ENCODE measurements at places on chromosomes 3 and 15. TPM values are rescaled to one million over a fixed set of nuclear protein-coding genes. Genes with fewer than 3 reads are reported as not detected.

DNA sequence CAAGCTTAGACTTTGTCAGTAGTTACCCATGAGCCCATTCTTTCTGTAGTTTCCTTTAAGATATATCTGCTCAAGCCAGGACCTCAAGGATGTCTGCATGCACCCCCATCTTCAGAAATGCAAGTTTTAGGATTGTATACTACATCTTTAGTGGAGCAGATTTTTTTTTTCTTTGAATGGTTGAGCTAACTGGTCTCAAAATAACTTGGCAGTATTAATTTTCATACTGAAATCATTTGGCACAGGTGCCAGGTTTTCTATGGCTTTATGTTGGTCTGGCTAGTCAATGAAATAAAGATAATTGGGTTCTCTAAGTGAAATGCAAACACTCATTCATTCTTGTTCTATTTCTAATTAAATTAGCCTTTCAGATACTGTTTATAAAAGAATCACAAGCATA, 108.9 kb downstream of the ATG7 start:
- no peak overlapping the region for H3K4me3 ChIP-seq
- H3K4me1 ChIP-seq: no peaks in the 10 kb centered on the region
- H3K27me3 ChIP-seq: no peaks in the 10 kb centered on the region
- H3K27ac ChIP-seq: no peak overlapping the region
- H3K36me3 ChIP-seq: no peaks in the 10 kb centered on the region
- DNase-seq: no peak

DNA sequence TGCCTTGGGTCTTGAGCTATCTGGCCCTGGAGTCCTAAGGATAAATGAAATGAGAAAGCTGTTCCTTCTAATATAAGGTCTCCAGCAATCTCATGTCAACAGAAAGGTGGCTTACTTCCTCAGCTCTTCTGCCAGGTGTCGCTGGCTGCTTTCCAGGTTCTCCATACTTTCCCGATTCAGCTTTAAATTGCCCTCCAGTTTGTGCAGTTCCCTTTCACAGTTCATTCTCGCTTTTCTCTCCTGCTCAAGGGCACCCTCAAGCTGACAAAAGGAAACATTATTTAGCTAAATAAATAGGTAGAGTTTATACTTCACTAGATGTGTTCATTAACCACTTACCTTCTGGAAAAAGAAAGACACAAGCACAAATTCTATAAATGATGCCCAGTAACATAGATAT, 73.0 kb downstream of the MYH15 start:
- no peaks in the 10 kb centered on the region for H3K27me3 ChIP-seq
- DNase-seq: no peak
- no peaks in the 10 kb centered on the region for H3K36me3 ChIP-seq
- no peak overlapping the region for H3K4me3 ChIP-seq
- H3K27ac ChIP-seq: no peak overlapping the region

DNA sequence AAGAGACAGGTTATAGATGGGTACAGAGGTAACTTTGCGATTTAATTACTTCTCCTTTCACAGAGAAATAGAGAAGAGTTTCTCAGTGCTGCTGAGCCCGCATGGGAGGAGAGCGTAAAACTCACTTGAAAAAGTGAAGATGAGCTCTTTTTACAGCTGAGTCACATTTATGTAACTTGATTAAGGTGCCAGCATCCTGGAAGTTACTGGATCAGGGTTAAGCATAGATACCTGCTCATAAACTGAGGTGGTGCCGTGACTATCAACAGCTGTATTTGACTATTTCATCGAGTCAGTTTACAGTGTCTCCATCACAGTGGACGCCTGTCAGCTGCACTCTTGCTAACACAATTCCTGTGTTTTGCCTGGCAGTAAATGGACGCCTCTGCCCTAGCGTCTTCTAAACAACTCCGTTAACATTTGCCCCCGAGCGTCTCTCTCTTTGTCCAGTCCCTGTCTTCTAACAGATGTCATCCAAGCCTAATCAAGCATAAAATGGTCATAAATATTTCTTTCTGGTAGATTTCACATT, 414.6 kb downstream of the FOXP1 start:
- H3K4me3 ChIP-seq: no peak overlapping the region
- H3K27me3 ChIP-seq: no peaks in the 10 kb centered on the region
- H3K4me1 ChIP-seq: peaks cover 39% of the 10 kb centered on the region
- no peak for DNase-seq
- H3K27ac ChIP-seq: peak overlapping the region; percentile 56
- no peaks in the 10 kb centered on the region for H3K36me3 ChIP-seq

DNA sequence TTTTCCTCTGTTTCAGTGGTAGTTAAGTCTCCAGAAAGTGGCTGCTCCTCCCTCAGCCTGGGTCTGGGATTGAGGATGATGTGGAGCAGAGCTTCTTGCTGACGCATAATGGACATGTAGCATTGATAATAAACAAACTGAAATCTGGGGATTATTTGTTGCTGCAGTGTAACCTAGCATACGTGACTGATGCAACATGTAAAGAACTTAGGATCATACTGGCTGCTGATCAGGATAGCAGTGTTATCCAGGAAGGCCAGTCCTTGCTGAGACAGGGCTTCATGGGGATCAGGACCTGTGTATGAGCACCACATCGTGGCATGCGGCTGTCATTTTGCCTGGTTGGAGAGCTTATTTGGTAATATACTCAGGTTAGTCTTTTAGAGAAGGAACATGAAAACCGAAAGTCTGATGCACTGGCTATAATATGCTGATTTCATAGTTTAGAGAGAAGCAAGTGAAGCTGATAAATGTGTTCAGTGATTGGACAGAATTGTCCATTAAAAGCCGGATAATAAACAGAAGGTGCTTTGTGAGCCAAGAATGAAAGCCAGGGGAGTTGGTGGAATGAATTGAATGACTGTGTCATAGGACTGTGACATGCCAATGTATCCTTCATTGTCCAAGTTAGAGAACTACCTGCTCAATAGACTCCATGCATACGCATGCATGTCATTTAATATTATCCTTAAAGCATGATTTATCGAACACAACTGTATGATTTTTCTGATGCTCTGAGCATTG, 4.1 kb downstream of the MINAR1 start:
- H3K4me1 ChIP-seq: no peaks in the 10 kb centered on the region
- H3K4me3 ChIP-seq: no peak overlapping the region
- no peak overlapping the region for H3K27ac ChIP-seq
- no peaks in the 10 kb centered on the region for H3K27me3 ChIP-seq

DNA sequence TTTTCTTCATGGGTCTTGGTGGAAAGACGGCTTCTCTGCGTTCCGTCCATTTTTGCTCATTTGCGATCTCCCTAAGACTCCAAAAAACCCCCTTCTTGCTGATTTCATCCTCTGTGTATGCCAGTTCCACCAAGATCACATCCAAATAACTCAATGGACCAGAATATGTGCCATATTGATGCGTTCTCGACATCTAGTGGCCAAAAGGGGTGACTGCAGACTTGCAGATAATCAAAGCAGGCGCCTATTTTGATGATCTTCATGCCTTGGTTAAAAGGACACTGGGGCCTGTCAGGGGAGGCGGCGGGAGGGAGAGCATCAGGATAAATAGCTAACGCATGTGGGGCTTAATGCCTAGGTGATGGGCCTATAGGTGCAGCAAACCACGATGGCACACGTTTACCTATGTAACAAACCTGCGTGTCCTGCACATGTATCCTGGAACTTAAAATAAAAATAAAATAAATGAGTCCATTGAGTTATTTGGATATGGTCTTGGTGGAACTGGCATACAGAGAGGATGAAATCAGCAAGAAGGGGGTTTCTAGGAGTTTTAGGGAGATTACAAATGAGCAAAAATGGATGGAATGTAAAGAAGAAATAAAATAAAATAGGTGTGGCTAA, 104.2 kb upstream of the RAD18 start:
- H3K4me1 ChIP-seq: no peaks in the 10 kb centered on the region
- H3K27ac ChIP-seq: no peak overlapping the region
- H3K36me3 ChIP-seq: peaks cover 8% of the 10 kb centered on the region
- H3K4me3 ChIP-seq: no peak overlapping the region
- no peak for DNase-seq

- no peak overlapping the region for H3K4me3 ChIP-seq
- no peaks in the 10 kb centered on the region for H3K27me3 ChIP-seq
- H3K4me1 ChIP-seq: no peaks in the 10 kb centered on the region
- H3K36me3 ChIP-seq: no peaks in the 10 kb centered on the region
These were observed 797.1 kb downstream of the ROBO1 start for GRCh38 chr3:78970656-78971055.

- DNase-seq: peak; percentile 54
- H3K4me3 ChIP-seq: no peak overlapping the region
- no peaks in the 10 kb centered on the region for H3K4me1 ChIP-seq
These were observed 160.2 kb downstream of the XXYLT1 start for GRCh38 chr3:195110647-195111318.

- H3K4me3 ChIP-seq: no peak overlapping the region
- no peak overlapping the region for H3K27ac ChIP-seq
- no peaks in the 10 kb centered on the region for H3K4me1 ChIP-seq
- H3K36me3 ChIP-seq: no peaks in the 10 kb centered on the region
- H3K27me3 ChIP-seq: no peaks in the 10 kb centered on the region
- DNase-seq: no peak
These were observed 120.3 kb upstream of the SLC6A11 start for GRCh38 chr3:10695595-10696285.

DNA sequence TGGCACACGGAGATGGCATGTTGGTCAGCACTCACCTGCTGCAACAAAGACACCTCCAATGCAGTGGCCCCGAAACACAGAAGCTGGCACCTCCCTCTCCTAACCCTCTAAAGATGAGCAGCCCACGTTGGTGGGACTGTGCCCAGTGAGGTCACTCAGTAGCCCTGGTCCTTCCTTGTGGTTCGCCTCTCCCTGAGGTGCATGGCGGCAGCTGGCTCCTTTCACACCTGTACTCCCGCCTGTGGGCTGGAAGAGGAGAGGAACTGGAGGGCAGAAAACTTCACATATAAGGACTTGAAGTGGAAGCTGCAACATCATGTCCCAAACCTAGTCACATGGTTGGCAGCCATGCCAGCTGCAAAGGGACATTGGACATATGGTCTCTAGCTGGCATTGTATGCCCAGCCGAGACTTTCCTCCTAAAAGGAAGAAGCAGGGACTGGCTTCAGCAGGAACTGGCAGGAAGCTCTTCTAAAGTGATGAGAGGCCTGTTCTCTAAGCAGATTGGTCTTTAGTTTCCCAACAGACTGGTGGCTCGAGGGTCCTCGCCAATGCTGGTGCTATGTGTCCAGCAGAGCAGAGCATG, 10.8 kb upstream of the C3orf22 start:
- no peak overlapping the region for H3K27ac ChIP-seq
- no peaks in the 10 kb centered on the region for H3K27me3 ChIP-seq
- H3K36me3 ChIP-seq: no peaks in the 10 kb centered on the region
- no peak overlapping the region for H3K4me3 ChIP-seq
- no peak for DNase-seq
- H3K4me1 ChIP-seq: no peaks in the 10 kb centered on the region

DNA sequence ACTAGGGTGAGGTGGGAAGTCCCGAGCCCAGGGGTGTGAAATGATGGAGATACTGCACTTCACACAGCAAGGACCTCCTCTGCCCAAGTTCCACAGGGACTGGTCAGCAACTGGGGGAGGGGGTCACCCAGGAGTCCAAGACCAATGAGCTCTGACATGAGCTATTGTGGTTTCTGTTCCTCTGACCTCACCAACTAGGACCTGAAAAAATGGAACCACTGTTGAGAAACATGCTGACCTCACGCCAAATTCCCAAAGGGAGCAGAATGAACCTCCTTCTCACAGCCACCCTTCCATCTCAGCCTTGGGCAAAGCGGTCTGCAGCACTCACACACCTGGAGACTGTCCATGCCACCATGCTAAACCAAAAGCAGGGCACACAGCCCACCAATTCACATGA, 69.3 kb downstream of the LRIG1 start:
- no peak for DNase-seq
- H3K27me3 ChIP-seq: no peaks in the 10 kb centered on the region
- peak overlapping the region; percentile 28 for H3K27ac ChIP-seq
- no peaks in the 10 kb centered on the region for H3K36me3 ChIP-seq

DNA sequence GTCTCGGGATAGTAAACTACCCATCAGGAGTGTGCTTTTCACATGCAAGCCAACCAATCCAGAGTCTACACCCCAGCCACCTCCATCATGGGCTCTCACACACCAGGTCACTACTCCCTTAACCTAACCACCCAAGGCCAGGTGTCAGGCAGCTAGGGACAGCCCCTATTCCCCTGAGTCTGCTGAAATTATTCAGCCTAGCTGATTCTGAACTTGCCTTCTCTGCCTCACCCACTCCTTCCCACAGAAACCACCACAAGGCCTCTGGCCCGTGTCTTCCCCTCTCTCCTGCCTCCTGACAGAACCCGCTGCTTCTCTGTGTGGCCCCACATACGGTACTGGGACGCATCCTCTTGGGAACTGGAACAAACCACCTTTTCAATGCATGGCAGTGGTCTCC, 82.1 kb downstream of the PCSK6 start:
- no peaks in the 10 kb centered on the region for H3K27me3 ChIP-seq
- H3K36me3 ChIP-seq: no peaks in the 10 kb centered on the region
- H3K27ac ChIP-seq: no peak overlapping the region
- no peaks in the 10 kb centered on the region for H3K4me1 ChIP-seq
- DNase-seq: no peak

SPTBN5 gene
- 20.8 TPM for total RNA-seq

OXTR gene
- total RNA-seq: 1.5 TPM

ADAMTSL3 gene
- 16.2 TPM for total RNA-seq

FMN1 gene
- total RNA-seq: 15.1 TPM

SPINK8 gene
- total RNA-seq: not detected

ZNF860 gene
- total RNA-seq: 1.4 TPM

Data from tibial nerve (tissue), 4 donors.